ENCODE measurements at places on chromosomes 1 and 21.

DNA sequence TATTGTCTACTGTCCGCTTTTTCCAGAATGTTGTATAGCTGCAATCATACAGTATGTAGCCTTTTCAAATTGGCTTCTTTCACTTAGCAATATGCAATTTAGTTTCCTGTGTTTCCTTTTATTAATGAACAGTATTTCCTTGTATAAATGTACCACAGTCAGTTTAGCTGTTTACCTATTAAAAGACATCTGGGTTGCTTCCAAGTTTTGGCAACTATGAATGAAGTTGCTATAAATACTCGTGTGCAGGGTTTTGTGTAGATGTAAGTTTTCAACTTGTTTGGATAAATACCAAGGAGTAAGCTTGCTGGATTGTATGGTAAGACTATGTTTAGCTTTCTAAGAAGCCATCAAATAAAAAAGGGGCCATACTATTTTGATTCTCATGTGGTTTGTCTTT is 24.4 kb upstream of the KCNJ6 start:
- DNase-seq, result no peak

DNA sequence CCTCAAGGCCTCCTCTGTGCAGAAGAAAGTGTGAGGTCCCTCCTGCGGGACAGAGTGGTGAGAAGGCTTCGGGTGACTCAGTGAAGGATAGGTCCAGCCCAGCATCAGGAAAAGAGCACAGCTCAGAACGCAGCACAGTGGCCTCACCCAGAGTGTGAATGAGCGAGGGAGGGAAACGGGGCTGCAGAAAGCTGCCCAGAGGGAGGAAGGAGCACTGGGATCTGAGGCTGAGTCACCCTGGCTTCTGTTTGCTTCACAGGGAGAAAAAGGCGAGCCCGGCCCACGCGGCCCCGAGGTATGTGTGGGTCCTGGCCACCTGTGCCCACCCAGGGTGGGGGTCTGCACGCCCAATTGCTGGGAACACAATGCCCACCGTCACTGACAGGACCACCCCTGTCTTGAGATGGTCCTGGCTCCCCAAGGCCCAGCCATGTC is 24.3 kb downstream of the COL6A2 start:
- no peak for DNase-seq

GRCh38 chr1:75034376-75034775 is 99.8 kb upstream of the LHX8 start:
- DNase-seq, result no peak

GRCh38 chr1:26972390-26972789 is 12.1 kb upstream of the KDF1 start:
- DNase-seq, result no peak

DNA sequence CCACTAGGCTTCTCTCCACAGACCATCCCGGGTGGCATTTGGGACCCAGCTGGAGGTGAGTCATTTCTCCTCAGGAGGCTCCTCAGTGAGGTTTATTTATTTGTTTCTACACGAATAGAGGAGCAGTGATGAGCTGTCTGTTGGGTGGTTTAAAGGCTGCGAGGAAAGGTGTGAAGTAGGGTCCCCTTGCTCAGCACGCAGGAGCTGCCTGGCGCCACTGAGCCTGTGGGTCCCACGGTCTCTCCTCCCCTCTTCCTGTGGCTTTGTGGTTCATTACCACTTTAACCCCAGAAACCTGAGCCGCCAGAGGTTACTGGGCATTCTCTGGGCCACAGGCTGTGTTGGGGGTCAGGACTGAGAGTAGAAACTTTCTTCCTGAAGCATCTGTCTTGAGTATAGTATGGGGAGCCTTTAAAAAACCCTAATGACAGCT is 39.9 kb downstream of the IL6R start:
- no peak for DNase-seq

DNA sequence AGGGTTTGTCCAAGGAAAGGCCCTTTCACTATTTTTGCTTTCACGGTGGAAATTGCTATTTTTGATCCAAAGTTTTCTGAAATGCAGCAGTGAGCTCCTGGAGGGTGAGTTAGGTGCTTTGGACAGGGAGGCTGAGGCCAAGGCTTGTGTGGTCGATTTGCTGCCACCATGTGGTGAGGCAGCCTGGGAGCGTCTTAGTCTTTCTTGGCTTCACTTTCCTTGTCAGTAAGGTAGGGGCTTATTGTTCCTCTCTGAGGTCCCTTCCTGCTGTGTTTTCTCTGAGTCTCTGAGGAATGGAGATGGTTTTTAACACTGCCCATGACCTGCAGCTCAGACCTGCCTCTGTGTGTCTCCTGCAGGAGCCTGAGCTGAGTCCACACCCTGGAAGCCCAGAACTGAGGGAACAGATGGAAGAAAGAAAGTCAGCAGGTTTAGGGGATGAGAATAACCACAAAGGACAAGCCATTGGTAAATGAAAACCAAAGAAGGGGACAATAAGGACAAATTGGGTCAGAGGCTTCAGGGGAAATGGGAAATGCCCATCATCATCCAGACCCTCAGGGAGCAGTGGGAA is 20.1 kb upstream of the S100A10 start:
- DNase-seq, result no peak

- DNase-seq, result no peak
Measured at GRCh38 chr1:234638832-234639799, 29.1 kb upstream of the IRF2BP2 start.

DNA sequence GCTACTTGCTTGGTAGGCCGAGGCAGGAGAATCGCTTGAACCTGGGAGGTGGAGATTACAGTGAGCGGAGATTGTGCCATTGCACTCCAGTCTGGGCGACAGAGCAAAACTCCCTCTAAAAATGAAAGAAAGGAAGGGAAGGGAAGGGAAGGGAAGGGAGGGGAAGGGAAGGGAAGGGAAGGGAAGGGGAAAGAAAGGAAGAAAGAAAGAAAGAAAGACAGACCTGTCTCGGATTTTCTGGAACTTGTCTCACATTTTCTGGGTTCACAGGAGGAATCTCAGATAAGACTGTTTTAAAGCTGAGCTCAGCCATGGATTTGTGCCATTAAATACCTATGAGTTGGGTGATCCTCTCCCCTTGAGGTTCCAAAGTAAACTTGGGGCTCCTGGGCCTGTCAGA is 12.9 kb downstream of the GSTM5 start:
- no peak for DNase-seq

DNA sequence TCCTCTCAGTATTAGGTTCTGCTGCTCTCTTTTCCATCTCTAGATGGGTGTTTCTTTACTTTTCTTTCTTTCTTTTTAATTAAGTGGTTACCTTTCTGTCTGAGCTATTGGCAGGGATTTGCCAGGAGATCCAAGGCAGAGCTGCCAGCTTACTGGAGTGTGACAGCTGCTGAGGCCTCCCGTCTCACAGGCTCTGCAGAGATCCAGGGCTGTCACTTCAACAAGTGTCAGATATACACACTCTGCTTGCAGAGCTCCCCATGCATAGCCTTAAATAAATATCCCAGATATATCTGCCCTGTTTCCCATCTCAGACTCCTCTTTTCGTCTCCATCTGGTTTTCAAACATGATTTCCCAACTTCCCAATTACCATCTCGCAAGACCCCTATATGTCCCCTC is 124.3 kb downstream of the NOS1AP start:
- DNase-seq, result no peak

GRCh38 chr1:207040181-207040533 is 7.6 kb upstream of the C1orf116 start:
- no peak for DNase-seq

GRCh38 chr1:96370757-96371156 is 350.8 kb upstream of the PTBP2 start:
- DNase-seq, result no peak

DNA sequence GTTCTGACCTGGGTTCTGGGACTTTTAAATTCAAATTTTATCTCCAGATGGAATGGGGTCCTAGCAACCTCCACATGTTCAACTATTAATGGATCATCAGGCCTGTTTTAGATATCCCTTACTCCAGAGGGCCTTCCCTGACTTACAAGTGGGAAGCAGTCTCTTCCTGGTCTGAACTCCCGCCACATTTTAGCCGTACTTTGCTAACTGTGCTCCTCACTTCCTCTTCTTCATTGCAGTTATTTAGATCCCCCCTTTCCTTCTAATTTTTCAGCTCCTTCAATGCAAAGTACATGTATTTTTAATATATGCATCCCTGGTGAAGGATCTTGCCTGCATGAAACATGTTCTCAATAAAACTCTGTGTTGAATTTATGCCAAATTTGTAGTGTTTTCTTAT is 3.7 kb downstream of the CD1A start:
- no peak for DNase-seq

DNA sequence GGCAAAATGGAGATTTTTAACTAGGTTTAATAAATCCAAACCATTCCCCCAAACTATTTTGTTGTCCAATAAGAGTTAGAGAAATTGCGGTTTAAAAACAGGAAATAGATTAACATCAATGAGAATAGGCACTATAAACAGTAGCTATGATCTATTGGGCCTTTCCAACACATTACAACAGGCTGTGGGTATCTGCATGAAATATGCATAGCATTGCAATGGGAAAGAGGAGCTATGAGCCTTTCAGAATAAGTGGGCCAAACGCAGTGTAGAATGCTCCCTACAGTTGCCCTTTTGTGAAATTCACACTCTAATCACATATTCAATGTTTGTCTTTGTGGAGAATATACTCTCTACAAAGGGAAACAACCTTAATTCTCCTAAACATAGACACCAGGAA is 305.5 kb upstream of the PRMT6 start:
- no peak for DNase-seq

DNA sequence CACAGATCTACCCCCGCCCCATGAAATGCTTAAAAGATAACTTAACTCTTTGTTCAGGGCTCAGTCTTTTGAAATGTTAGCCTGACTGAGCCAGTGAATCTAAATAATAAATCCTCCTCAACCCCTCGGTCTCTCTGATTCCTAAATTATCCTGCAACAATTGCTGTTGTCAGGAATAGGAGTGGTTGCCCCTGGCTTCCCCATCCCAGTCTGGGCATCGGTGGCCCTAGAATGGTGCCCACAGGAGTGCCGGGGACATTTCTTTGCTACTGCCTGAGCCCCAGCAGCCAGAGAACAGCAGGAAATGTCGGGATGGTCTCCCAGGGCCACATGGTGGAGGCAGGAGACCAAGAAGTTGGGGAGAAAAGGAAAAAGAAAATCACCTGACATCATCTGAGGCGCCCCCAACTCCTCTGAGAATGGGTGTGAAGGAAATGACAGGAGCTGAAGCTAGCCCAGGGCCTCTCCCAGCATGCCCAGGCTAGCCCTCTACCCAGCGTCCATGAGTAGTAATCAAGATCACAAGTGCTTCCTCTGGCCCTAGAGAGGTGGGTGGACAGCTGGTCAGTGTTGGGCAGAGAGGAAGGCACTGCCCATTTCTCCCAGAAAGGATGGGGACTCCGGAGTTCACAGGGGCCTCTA is 1.6 kb downstream of the PADI4 start:
- no peak for DNase-seq

GRCh38 chr1:175604039-175604941 is 139.1 kb downstream of the TNR start:
- no peak for DNase-seq

DNA sequence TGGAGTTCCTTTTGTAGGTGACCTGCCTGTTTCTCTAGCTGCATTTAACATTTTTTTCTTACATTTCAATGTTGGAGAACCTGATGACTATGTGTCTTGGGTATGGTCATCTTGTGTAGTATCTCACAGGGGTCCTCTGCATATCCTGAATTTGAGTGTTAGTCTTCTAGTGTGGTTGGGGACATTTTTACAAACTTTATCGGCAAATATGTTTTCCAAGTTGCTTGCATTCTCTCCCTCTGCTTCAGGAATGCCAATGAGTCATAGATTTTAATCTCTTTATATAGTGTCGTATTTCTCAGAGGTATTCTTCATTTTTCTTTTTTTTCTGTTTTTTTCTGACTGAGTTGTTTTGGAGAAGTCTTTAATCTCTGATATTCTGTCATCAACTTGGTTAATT is 684.0 kb downstream of the NCAM2 start:
- no peak for DNase-seq

GRCh38 chr1:45059829-45060228 is 47.8 kb downstream of the UROD start:
- DNase-seq, result no peak

- DNase-seq, result no peak
Measured at GRCh38 chr1:244314921-244315559, 136.7 kb downstream of the ADSS2 start.

GRCh38 chr1:210292231-210292871 is 36.4 kb upstream of the HHAT start:
- DNase-seq, result no peak

DNA sequence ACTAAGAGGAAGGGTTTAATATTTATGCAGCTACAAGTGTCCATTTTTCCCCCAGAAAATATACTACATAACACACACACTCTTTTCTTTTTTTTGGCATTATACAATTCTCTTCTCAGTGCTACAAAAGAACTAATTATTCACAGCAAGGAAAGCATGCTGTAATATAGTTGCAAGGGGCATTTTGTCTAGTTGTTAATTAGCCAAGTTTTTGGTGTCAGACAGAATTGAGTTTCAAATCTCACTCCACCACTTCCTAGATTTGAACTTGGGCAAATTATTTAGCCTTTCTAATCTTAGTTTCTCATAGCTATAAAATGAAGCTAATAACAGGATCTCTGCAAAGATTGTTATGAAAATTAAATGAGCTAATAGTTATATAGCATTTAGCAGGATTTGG is 60.0 kb upstream of the VTCN1 start:
- no peak for DNase-seq

DNA sequence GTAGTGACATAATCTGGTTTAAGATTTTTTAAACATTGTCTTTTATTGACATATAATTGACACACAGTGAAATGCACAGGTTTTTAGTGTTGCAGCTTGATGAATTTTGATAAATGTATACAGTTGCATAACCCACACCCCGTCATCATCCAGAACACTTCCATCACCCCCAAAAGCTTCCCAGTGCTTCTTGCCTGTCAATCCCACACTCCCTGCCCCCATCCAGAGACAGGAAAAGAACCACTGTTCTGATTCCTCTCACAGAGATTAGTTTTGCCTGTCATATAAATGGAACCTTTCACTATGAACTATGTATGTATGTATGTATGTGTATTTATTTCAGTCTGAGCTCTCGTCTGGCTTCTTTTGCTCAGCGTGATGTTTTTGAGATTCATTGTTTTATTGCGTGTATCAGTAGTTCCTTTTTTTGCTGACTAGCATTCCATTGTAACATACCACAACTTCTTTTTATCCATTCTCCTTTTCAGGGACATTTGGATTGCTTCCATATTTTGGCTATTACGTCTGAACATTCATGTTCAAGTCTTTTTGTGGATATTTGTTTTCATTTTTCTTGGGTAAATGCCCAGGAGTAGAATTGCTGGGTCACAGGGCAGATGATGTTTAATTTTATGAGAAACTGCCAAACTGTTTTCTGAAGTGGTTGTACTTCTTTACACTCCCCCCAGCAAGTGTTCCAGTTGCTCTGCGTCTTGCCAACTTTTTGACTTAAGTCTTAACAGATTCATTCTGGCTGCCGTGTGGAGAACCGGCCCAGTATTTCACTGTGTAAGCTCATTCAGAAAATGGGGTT is 8.7 kb downstream of the UBIAD1 start:
- DNase-seq, result no peak

Data from stimulated activated CD8-positive, alpha-beta memory T cell treated with anti-CD3 and anti-CD28 coated beads, Interleukin-2, amount 100 ng/mL, for 1 hour (primary cell).